ENCODE measurements at places on chromosomes 5 and 9.
A peak's percentile ranks its signal among the peaks of the same experiment; 100 is the strongest.

DNA sequence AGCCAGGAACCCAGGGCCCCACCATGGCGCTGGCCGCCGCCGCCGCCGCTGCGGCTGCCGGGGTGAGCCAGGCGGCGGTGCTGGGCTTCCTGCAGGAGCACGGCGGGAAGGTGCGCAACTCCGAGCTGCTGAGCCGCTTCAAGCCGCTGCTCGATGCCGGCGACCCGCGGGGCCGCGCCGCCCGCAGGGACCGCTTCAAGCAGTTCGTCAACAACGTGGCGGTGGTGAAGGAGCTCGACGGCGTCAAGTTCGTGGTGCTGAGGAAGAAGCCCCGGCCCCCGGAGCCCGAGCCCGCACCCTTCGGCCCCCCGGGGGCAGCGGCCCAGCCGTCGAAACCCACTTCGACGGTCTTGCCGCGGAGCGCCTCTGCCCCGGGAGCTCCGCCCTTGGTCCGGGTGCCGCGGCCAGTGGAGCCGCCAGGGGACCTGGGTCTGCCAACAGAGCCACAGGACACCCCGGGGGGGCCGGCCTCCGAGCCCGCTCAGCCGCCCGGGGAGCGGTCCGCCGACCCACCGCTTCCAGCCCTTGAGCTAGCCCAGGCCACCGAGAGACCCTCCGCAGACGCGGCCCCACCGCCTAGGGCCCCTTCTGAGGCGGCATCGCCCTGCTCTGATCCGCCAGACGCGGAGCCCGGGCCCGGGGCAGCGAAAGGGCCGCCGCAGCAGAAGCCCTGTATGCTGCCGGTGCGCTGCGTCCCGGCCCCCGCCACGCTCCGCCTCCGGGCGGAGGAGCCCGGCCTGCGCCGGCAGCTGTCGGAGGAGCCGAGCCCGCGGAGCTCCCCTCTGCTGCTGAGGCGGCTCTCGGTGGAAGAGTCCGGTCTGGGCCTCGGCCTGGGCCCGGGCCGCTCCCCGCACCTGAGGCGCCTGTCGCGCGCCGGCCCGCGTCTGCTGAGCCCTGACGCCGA is 749 bp downstream of the SOWAHA start:
- peak; percentile 64 for DNase-seq

- no peak for DNase-seq
These were observed 81.4 kb downstream of the GABBR2 start for GRCh38 chr9:98627296-98627695.

GRCh38 chr5:157143127-157143971 is 684 bp upstream of the MED7 start:
- DNase-seq, result peak; percentile 48

- DNase-seq, result no peak
These were observed 42.7 kb downstream of the ACER2 start for GRCh38 chr9:19451240-19452087.

GRCh38 chr9:22146604-22147003 is 137.5 kb upstream of the CDKN2B start:
- no peak for DNase-seq

DNA sequence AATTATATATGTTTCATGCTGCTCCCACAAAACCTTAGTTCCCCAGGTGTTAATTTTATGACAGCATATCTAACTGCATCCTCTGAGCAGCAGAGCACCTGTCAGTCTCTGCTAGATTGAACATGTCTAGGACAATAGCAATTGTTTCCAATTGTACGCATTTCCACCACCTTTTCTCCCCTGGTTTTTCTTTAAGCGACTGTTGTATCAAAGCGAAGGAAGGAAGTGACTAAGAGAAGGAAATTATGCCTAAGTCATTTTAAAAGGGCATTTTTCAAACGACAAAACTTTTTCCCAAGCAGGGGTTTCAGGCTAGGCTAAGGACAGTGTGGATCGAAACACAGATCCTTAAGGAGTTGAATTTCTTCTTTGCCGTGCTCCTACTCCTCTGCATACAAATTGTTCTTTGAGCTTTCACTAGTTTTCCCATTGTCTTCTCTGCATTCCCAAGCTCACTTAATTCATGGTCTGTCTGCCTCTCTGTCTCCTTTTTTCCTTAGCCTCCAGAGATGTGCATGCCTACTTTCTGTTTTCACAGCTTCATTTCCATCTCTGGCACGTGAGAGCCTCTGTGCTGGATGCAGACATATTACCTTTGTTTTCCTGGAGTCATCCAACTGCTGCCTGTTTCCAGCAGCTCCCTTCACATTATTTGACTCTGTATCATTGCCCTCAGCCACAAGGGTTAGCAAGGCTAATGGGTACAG is 39.4 kb upstream of the STARD4 start:
- no peak for DNase-seq

- peak; percentile 31 for DNase-seq
These were observed at the start of gene VLDLR for GRCh38 chr9:2621722-2622460. VLDLR (plus strand) TSS chr9:2621787; CDS start chr9:2622190, 403 bp downstream.

DNA sequence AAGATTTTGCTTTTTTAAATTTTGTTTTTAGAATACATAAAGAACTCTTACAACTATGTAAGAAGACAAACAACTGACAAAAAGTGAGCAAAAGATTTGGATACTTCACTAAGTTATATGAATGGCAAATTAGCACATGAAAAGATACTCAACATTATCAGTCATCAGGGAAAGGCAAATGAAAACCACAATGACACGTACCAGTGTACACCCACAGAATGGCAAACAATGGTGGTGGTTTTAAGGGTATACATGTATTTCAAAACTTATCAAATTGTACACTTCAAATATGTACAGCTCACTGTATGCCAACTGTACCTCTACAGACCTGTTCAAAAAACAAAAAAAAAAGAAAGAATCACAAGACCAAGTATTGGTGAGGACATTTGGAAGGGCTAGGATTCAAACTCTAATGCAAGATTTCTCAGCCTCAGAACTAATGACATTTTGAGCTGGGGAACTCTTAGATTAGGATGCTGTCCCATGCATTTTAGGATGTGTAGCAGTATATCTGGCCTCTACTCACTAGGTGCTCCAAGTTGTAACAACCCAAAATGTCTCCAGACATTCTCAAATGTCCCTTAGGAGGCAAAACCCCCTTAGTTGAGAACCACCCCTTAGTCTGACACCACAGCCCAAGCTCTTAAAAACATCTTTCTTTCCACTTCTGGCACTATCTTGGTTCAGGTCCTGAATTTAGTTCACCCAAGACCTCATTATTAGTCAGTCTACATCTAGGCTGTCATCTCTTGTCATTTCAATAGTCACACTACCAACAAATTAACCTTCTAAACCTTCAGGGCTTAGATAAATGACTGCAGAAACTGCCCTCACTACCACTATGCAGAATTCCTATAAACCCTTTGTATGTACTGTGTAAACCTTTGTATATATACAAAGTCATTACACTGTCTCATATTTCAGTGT is 9.7 kb downstream of the SCAI start:
- DNase-seq, result no peak

GRCh38 chr9:69192214-69192613 is 18.1 kb downstream of the TJP2 start:
- DNase-seq, result no peak

GRCh38 chr9:69121155-69122081 is 52.7 kb upstream of the TJP2 start:
- DNase-seq, result peak; percentile 23

DNA sequence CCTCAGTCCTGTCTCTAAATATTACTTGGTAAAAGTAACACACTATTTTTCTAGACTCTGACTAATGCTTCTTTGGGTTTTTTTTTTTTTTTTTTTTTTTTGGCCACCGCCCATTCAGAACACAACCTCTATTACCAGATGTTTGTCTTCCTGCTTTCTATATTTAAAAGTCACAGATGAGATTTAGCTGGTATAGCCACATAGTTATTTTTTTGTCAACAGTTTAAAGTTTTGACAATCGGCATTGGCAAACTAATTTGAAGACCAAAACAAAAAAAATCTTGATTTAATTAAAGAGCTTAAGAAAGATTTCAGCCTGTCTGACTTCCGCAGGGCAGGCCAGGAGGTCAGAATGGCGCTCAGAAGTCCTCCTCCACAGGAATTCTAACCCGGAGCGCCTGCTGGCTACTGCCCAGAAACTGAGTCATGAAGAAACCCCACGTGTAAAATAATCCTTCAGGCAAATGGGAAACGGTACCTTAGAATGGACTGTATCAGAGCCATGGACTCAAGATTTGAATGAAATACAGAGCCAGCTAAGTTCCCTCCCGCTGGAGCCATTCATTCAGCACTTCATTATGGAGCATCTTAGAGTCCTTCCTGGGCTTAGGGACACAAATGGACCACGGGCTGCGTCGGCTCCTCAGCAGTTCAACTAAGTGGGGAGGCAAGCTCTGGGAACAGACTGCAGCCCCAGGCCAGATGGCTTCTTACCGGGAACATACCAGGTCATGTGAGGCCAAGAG is 55.6 kb downstream of the PTPDC1 start:
- DNase-seq, result peak; percentile 54

DNA sequence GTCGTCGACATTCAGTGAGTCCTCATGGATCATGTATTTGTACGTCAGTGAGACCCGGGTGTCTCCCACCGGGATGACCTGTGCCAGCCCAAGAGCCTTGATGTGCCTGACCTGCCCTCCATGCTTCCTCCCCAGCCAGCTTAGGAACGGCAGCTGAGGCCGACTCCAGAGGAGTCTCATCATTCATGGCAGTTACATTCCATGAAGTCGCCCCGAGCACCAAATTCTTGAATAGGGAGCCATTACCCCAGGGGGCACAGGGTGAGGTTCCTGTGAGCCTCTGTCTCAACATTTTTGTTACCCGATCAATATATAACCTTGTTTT is 67.8 kb downstream of the ZNF354C start:
- DNase-seq, result no peak

DNA sequence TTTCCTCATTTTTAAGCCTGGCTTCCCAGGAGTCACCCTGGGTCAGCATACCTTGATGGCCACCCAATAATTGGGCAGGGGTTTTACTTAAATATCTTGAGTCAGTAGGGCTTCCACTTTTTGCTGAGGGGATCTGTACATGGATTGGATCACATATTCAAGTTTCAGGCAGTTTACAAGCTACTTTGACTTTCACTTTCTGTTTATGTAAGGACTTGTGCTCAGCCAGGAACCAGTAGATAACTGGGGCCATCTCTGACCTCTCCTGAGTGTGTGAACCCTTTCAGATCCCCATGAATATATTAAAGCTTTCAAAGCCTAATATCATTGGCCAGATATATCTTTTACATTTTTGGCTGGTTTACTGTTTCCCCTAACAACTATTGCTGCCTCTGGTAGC is 45.1 kb downstream of the SLCO6A1 start:
- DNase-seq, result no peak

- DNase-seq, result no peak
These were observed 441.7 kb downstream of the PRELID2 start for GRCh38 chr5:145393426-145393825.

DNA sequence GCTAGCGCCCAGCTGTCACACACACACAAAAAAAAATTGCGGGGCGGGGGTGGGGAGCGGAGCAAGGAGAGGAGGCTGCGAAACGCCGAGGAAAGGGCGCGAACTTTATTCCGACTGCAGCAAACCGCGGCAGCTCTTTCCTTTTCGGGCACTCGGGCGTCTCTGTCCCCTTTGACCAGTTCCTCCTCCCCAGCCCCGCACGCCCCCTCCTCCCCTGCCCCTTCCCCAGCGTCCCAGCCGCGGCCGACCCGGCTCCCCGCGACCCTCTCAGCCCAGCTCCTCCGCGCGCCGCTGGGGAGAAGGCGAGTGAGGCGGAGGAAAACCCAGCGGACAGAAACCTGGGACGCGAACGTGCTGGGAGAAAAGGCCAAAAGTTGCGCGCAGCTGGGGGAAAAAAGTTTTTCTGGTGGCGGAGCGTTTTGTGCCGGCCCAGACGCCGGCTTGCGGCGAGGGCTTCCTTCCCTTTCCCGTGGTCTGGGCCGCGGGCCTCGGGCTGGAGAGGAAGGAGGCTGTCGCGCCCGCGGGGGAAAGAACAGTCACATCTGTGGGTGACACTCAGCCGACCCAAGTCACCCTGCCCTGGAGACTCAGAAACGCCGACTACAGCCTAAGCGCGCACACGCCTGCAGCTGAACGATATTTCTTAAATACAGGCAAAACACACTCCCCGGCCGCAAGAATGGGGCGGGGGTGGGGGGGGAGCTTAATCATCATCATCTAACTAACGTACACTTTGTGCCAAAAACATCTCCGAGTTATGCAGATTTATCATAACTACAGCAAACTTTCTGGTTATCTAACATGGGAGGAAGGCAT is 1.1 kb upstream of the BNC2 start:
- no peak for DNase-seq

GRCh38 chr9:18534611-18535010 is 60.7 kb downstream of the ADAMTSL1 start:
- DNase-seq, result no peak

DNA sequence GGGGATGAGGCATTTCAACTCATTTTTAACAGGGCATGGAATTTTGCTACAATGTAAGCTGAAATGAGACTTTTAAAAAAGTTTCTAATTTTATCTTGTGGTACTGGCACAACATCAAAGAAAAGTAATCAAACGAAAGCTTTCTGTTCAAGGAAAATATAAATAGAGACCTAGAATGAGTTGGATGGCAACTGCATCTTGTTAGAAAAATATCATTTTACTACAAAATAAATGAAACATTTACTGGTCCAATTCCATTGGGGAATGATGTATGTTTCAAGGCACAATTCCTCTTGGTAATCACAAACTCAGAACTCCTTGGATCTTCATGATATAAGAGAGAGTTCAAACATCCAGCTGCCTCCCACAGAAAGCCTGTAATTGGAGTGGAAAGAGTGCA is 102.8 kb downstream of the HMHB1 start:
- no peak for DNase-seq

DNA sequence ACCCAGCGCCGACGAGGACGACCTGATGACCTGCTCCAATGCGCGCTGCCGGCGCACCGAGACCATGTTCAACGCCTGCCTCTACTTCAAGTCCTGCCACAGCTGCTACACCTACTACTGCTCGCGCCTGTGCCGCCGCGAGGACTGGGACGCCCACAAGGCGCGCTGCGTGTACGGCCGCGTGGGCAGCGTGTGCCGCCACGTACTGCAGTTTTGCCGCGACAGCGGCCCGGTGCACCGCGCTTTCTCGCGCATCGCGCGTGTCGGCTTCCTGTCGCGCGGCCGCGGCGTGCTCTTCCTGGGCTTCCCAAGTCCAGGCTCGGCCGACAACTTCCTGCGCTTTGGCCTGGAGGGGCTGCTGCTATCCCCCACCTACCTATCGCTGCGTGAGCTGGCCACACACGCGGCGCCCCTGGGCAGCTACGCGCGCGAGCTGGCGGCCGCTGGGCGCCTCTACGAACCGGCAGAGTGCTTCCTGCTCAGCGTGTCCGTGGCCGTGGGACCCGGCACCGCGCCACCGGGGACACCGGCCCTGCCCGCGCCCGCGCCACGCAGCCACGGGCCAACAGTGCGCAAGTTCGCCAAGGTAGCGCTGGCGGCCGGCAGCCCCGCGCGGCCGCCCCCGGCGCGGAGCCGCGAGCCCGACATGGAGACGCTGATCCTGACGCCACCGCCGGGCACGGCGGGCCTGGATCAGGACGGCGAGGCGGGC is 2.7 kb upstream of the PHPT1 start:
- DNase-seq, result no peak

Data from T47D (cell line).